Foreskin fibroblast (primary cell): ENCODE measurements at places on chromosomes 5 and 9.

- DNase-seq: no peak
Observed at GRCh38 chr5:132203916-132204315, 23.7 kb downstream of the P4HA2 start.

- DNase-seq: peak; percentile 54
Observed at GRCh38 chr9:682633-683508, 158.6 kb upstream of the DMRT1 start.

GRCh38 chr5:141871870-141872269 lies 6.3 kb downstream of the PCDH1 start:
- no peak for DNase-seq

DNA sequence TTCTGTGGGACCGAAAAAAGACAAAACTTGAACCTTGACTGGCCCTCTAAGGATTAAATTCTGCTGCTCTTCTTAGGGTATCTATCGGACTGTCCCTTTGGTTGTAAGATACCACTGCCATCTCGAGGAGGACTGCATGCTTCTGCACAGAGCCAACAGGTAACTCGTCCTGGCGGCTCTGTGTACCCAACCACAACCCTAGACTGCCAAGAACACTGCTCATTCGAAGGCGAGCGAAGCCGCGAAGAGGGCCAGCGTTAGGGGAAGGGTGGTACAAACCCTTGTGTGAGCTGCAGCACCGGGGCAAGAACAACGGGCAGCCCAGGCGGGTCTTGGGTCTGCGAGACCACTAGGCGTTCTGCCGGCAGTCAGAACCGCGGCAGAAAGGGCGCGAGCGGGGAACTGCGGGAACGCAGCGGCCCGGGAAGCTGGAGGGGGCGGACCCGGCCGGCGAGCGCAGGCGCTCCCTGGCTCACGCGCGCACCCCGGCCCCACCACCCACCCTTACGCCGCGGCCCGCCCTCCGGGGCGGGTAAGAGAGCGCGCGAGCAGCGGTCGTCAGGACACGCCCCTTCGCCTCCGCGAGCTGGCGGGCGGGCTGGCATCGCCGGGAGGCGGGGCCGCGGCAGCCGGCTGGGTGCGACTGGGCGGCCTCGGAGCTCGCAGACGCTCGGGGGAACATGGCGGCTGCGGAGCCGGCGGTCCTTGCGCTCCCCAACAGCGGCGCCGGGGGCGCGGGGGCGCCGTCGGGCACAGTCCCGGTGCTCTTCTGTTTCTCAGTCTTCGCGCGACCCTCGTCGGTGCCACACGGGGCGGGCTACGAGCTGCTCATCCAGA lies at the start of gene ISOC1:
ISOC1 (plus strand) TSS at position 663 of the 837 bp plus-strand sequence; CDS start at position 681, 18 bp downstream.
- DNase-seq: peak; percentile 98

DNA sequence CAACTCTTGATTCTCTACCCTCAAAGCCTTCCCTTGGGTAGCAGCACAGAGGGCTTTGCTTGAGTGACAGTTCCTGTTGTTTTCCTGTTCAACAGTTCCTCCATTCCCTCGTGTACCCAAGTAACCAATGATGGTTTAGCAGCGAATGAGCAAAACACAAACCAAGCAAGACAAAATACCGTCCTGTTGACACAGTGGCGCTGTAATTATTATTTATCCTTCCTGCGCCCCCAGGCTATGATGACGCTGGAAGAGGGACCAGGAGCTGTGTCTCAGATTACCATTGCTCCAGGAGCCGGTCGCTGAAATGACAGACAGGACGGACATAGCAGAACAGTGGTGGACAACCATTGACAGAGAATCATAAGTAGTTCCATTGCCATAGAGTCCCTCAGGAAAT lies 154.8 kb downstream of the GADD45G start:
- DNase-seq: no peak

DNA sequence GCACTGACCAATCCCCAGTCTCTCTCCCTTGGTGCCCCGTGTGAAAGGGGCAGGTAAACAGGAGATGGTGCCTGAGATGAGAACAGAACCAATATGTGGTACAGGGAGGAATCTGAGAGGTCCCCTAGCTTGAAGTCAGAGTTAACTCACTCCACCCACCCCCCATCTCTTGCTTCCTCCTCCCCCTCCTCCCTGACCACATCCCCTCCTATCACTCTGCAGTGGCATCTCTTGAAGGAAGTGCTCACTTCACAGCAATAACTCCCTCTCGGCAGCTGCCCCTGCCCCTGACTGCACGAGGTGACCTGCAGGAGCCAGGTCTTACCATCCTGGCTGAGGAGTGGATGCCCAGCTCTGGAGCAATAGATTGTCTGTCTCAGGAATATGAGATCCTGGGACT lies 224.0 kb downstream of the GAS1 start:
- DNase-seq: no peak

DNA sequence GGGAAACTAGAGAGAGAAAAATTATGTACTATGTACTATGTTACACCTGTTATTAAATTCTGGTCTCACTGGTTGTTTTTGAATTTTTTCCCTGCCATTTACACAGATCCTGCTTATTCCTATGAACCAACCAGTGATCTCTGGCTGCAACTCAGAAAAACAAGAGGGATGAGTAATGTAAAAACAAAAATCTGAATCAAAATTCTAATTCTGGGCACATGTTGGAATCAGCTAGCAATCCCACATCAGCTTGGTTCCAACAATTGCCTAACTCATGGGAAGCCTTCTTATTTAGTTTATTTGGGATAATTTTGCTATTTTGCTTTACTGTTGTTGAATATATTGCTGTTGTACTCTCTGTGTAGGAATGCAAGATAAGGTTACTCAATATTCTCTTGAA lies 78.3 kb downstream of the PLK2 start:
- DNase-seq: no peak

GRCh38 chr5:56327809-56328208 lies 94.7 kb upstream of the ANKRD55 start:
- no peak for DNase-seq

GRCh38 chr9:134381671-134382516 lies 55.6 kb downstream of the RXRA start:
- no peak for DNase-seq

- DNase-seq: no peak
Observed at GRCh38 chr9:136362450-136362784, 1.1 kb downstream of the DNLZ start.

- DNase-seq: no peak
Observed at GRCh38 chr9:116941266-116941665, 254.2 kb downstream of the TRIM32 start.

DNA sequence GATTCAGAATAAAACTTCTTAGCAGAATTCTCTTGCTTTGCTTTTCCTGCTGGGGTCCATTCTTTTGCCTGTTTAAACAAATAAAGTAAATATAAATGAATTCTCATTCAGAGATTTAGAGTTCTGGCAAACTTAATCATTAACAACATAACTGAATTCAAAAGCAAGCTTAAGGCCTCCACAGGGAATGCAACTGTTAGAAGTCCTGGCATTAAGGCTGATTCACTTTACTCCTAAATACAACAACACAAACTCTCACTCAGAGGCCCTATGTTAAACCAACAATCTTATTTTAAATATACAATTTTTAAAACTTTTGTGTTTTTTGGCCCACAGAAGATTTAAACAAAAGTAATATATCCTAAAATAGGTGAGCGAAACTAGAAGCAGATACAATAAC lies 178.3 kb downstream of the AP3B1 start:
- DNase-seq: no peak

DNA sequence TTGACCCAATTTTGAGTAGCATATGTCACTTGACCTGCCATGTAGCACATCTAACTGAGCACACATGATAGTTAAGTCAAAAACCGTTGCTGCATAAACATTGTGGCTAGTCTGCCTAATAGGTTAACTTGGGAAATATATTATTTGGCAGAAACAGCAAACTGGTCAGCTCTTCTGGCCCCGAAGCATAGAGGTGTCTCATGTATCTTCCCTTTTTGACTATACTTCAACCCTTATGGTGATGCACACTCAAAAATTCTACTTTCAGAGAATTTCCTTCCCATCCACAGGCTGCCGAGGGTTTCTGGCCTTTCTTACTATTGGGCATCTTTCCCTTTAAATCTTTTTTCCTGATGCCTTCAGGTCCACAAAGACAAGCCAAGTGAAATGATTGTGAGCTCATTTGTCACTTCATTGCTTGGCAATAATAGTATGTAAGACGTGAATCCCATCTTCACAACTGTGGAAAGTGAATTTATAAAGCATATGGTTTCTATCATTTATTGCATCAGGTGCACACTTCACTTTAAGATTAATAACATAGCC lies 41.2 kb downstream of the MOCS2 start:
- DNase-seq: no peak
